ENCODE measurements at places on chromosomes 7 and 10. TPM values are rescaled to one million over a fixed set of nuclear protein-coding genes. Genes with fewer than 3 reads are reported as not detected.

The RADIL gene
- 0.32 TPM for total RNA-seq

The AEBP1 gene
- total RNA-seq, result 148 TPM

The SP8 gene
- not detected for total RNA-seq

The LRIT1 gene
- total RNA-seq, result not detected

The FFAR4 gene
- not detected for total RNA-seq

The ZNF117 gene
- 5.2 TPM for total RNA-seq

The TIMM23 gene
- total RNA-seq, result 62.2 TPM

The GALNT17 gene
- not detected for total RNA-seq

The C10orf62 gene
- total RNA-seq, result not detected

The TCF7L2 gene
- 7.1 TPM for total RNA-seq

The PIK3CG gene
- total RNA-seq, result 0.64 TPM

The HOXA9 gene
- 17.1 TPM for total RNA-seq

The PTTG1IP2 gene
- not detected for total RNA-seq

The GDF2 gene
- total RNA-seq, result not detected

The TFPI2 gene
- 140 TPM for total RNA-seq

The NACAD gene
- 2.6 TPM for total RNA-seq

The TAS2R4 gene
- total RNA-seq, result 1.3 TPM

Data from fibroblast of villous mesenchyme (primary cell).